ENCODE measurements at places on chromosomes 3 and 15.

DNA sequence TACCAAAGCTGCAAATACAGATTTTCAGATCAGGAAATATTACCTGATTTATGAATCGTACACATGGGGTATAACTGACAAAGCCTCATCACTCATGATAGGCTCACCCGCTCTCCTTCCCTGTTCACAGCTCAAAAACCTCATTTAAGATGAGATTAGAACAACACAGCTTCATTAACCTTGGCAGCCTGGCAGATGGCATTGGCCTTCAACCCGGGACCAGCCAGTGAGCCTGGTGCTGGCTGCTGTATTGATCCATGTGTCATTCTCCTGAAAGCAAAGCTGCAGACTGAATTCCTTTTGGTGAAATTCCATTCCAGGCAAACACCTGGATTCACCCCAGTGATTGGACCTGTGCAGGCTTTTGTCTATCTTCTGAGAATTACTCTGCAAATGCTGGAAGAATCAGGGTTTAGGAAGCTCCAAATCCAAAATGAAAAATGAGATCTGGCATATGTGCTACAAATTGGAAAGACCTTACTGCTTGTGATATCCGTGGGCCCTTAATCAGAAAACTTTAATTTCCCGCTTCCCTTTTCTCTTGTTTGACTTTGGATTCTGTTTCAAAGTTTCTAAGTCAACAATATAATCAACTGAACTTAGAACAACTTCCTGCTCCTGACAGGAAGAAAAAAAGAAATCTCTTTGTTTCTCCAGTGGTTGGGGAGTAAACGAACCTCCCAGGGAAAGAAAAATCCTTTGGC, 189.1 kb upstream of the KBTBD8 start:
- DNase-seq = no peak

GRCh38 chr15:62845241-62846126, 197.1 kb upstream of the TPM1 start:
- DNase-seq = no peak

- DNase-seq = no peak
Observed at GRCh38 chr3:46907271-46907670, 29.8 kb downstream of the PTH1R start.

DNA sequence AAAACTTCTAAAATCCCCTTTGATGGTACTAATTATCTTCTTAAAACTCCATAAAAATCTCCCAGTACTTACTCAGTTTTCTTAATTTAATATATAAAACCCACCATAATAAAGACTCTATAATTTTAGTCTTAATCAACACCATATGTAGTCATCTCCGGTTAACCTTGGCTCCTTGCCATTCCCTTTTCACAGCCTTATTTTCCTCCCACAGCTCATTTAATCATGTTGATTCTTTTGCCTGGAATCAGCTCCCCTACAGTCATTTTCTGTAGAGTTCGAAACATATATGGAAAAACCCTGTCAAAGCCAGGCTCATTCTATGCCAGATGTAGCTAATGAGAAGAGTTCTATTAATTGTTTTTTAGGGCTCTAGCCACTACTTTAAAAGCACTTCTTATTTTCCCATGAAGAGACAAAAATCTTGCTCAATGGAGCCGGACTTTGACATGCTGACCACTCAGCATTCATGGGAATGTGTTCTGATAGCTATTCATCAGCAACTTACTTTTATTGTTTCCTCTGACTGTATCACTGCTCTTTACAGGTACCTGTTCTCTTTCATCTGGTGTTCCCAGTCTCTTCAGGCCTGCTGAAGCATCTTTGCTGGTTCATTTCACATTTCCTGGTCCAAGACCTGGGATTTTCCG, 573.4 kb downstream of the NAALADL2 start:
- no peak for DNase-seq

GRCh38 chr15:73065114-73065513, 12.9 kb downstream of the NEO1 start:
- DNase-seq = no peak

- DNase-seq = no peak
Observed at GRCh38 chr3:158668506-158668905, 3.9 kb downstream of the LXN start.

- no peak for DNase-seq
Observed at GRCh38 chr15:101381671-101382212, 86.7 kb upstream of the SNRPA1 start.

DNA sequence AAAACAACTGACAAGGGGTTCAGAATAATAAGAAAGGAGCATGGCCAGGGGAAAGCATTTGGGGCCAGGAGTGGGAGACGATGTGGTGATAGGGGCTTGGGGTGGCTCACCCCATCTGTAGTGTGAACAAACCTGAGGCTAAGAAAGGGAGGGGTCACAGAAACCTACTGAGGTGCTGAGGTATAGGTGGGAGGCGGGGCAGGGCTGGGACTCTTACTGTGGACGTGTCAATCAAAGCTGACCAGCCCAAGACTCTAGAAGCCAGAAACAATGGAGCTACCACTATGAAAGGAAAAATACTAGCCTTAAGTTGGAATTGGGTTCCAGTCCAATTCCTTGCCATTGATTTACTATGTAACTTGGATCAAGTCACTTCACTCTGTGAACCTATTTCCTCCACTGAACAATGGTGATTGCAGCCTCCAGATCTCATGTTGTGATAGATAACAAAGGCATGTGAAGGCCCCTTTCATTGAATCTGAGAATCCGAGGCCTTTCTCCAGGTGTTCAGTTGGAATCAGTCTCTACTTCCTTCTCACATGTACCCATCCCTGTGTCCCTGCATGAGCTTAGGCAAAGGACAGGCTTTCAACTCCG, 260.9 kb upstream of the HES1 start:
- no peak for DNase-seq

GRCh38 chr3:14834121-14834520, 15.4 kb downstream of the FGD5 start:
- no peak for DNase-seq

DNA sequence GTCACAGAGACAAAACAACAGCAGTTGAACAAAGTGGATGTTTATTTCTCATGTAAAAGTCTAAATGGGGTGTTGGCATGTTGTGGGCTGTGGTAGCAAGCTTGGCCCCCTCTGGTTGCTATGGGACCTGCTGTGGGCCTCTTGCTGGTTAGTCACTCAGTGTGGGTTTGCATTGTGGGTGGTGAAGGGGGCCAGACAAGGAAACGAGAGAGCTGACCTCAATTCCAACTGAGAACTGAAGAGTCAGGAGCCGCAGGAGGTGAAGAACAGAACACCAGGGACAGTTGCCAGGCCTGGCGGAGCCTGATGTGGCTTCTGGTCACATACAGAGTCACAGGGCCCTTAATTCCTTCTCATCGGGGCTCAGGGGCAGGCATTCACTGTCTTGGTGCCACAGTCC, 1.9 kb upstream of the ADPGK start:
- peak; percentile 65 for DNase-seq

DNA sequence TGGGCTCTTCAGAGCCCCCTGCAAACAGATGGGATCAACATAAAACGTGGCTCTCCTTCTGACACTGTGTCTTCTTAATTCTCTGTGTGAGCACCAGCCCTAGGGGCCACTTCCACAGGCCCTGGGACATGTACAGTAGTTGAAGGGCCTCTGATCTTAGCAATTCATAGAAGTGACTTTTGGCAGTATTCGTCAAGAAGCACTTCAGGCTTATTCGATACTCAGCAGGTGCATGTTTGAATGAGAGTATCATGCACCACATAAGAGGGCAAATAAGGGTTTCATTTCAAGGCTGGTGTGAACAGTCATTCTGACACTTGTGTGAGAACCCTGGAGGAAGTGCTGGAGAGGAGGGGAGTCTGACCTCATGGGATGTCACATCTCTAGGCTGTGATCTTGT, 113.9 kb downstream of the GABRG3 start:
- no peak for DNase-seq

DNA sequence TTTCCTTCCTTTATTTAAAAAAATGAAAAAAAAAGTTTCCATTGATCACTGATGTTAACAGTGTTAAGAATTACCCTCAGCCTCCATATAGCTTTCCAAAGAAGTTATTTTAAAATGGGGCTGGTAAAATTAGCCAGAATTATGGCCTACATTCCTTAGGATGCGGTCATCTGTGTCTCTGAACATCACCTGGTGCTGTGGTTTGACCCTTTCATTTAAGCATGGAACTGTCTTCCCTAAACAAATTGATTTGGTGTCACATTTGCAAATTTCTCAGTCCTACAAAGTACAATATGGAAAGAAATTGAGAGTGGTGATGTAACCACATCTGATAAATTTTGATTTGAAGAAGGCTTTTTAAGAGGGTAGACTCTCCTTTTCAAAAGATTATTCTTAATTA, 40.3 kb upstream of the ZPLD1 start:
- no peak for DNase-seq

GRCh38 chr3:171086914-171087313, 60.4 kb upstream of the SLC2A2 start:
- DNase-seq = no peak

DNA sequence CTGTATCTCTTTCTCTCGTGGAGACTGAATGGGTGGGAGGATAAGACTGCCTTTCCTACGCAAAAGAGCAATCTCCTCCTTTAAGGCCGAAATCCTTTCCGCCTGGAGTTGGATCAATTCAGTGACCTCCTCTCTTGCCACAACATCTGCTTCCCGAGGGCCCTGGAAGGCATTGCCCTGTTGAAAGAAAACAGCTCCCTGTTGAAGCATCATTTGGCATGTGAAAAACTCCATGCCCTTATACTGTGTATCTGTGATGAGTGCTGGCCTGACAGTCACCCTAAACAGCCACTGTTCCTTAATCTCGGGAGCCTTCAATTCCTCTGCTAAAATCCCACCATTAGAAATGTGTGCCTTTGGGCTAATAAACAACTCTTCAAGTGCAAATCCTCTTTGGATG, 80.2 kb downstream of the BOC start:
- no peak for DNase-seq

DNA sequence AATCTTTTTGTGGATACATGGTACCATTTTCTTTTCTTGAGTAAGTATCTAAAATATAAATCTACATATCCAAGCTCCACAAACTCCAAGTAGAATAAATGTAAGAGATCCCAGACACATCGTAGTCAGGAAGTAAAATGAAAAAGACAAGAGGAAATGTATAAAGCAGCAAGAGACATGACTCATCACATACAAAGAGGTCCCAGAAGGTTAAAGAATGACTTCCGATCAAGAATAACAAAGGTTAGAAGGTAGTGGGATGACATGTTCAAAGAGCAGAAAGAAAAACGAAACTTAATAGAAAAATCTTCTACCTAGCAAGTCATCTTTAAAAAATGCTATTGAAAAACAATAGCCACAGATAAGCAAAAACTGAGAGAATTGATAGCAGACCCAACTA, 705.8 kb downstream of the NR2F2 start:
- no peak for DNase-seq

DNA sequence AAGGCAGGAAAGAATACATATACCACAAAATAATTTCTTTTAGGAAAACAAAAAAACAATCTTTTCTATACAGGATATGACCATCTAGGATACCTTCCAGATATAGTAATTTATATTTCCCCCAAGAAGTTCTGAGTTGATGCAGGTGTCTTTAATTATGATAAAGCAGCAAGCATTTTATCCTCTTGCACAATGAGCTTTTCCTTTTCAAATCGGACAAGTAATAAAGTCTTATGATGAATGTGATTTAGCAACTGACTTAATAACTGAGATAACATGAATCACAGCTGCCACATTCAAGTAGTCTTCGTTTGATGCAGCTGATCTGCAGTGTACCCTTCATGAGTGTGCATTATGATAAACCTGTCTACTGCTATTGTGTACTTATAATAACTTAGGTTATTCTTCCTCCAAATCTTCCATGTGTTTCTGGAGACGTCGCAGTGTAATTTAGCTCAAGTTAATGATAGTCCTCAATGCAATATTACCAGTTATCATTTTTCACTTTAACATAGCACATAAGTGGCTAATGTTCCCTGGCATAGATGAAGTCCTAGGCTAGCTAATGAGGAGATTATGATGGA, 260.3 kb upstream of the MRPL3 start:
- no peak for DNase-seq

GRCh38 chr15:29225534-29226234, 43.9 kb downstream of the NSMCE3 start:
- no peak for DNase-seq

GRCh38 chr3:122508135-122508914, 6.4 kb downstream of the KPNA1 start:
- no peak for DNase-seq

- no peak for DNase-seq
Observed at GRCh38 chr3:128923576-128923975, 44.2 kb downstream of the ACAD9 start.

GRCh38 chr15:66815318-66815717, 113.3 kb downstream of the SMAD6 start:
- DNase-seq = no peak

- DNase-seq = no peak
Observed at GRCh38 chr3:177282119-177282655, 84.9 kb upstream of the TBL1XR1 start.

DNA sequence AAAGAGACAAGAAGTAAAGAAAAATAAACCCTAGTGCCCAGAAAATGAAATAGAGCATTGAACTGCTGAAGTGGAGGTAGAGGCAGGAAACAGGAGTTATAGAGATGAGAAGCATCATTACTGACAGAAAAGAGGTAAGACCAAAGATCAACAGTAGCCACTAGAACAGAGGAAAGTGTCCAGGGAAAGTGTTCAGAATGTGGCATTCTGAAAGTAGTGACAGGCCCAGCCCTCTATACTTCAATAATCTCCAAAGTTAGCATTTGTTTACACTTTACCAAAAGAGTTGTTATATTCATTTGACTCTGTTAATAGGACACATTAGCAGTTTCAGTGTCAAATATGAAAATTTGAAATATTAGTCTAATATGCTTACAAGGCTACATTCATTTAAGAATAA, 727.1 kb upstream of the NECTIN3 start:
- no peak for DNase-seq

- DNase-seq = no peak
Observed at GRCh38 chr3:48415251-48415953, 14.5 kb downstream of the PLXNB1 start.

DNA sequence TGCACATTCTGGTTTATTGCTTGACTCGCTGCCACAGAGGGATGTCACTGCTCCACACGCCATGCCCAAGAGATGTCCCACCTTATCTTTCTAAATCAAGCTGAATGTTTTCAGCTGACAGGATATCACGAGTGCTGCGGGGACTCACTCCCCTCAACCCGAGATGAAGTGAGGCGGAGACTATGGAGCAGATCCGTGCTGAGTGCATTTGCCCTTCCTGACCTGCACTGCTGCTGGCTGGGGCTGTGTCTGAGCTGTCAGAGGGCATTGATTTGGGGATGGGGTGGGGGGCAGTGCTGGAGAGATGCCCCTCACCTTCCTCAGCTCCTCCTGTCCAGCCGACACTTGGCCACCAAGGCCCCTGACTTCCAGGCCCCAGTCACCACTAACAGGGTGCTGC, 40.5 kb upstream of the CSPG4 start:
- no peak for DNase-seq

GRCh38 chr3:115611630-115612029, 11.7 kb upstream of the GAP43 start:
- no peak for DNase-seq

GRCh38 chr3:130823996-130824395, 69.9 kb upstream of the ATP2C1 start:
- DNase-seq = no peak

DNA sequence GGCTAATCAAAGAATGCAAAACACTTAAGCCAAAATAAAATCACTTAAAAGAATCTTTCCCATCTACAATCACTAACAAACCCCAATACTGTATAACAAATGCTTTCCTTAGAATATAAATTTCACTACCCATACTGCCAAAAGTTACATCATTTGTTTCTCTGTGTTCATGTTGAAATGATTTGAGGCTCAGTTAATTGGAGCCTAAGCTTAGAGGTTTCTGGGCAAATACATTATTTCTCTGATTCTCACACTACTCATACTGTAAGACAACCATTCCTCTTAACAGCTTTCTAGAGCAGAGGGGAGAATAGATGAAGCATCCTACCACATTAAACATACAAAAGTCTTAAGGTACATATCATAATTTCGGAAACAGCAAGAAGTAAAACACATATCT, 2.1 kb downstream of the RIOX2 start:
- DNase-seq = no peak
